ENCODE measurements at places on chromosomes 3 and 15.

DNA sequence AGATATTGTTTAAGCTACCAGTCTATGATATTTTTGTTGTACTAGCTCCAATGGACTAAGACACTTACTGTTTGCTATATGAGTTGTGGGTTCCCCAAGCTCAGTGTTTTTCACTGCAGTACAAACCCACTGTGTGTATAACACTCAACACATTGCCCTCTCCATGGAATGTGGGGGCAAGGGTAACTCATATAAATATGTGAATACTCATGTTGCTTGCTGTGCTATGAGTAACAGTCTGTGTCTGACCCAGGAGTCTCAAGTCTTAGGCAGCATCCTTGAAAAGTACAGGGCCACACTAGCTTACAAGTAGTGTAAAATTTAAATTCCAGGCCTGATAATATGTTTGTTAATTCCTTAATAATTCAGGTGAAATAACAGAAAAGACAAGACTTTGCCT lies 22.5 kb upstream of the CNTN3 start:
- DNase-seq: no peak

- DNase-seq: peak; percentile 39
Measured at GRCh38 chr3:46097691-46098241, 70.5 kb upstream of the XCR1 start.

DNA sequence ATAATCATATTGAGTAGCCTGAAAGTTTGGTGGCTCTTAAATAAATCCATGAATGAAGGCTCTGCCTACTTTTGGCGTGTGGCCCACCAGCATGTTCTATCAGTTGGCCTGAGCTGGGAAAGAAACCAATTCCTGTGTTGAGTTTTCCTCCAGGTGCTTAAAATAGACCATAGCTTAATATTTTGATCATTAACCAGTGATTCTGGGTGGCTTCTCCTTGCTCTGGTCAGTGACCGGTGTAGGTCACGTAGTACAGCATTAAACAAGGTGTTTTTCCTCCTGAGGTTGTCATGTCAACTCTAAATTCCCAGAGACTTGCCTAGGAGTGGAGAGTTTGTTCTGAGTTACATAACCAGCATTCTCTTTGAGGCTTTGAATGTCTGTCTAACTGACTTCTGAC lies 1.3 kb downstream of the HHLA2 start:
- DNase-seq: no peak

DNA sequence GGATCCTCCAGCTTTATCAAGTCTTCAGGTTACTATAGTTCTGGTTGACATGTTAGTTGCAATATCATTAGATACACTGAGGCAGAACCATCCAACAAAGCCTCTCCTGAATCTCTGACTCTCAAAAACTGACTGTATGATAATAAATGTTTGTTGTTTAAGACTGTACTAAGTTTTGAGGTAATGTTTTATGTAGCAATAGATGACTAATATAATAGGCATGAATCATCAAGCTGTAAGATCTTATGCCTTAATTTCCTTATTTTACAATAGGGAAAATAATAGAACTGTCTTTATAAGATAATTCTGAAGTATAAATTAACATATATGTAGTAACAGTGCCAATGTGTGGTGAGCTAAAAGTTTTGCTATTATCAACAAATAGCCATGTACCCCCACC lies 88.9 kb upstream of the TBC1D5 start:
- no peak for DNase-seq

GRCh38 chr15:98568382-98569017 lies 79.8 kb upstream of the IGF1R start:
- no peak for DNase-seq

DNA sequence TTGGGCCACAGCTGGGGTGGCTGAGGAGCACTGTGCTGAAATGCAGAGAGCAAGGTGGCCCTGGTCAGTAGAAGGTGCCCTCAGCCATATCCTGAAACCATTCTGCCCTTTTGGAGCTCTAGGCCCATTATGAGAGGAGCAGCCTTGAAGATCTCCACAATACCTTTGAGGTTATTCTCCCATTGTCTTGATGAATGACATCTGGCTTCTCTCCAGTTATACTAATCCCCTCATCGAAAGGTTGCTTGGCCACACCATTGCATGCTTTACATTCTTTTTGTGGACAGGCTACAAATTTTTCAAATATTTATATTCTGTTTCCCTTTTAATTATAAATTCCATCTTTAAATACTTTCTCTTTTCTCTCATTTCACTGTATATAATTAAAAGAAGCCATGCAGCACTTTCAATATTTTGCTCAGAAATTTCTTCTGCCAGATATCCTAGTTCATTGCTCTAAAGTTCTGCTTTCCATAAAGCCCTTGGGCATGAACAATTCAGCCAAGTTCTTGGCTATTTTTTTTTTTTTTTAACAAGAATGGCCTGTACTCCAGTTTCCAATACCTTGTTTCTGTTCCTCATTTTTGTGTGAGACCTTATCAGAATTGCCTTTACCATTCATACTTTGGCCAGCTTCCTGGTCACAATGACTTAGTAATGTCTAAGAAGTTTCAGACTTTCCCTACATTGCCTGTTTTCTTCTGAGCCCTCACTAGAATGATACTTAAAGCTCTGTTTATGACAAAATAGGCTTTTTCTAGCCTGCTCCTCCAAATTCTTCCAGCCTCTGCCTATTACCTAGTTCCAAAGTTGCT lies 138.9 kb upstream of the SGO1 start:
- no peak for DNase-seq

DNA sequence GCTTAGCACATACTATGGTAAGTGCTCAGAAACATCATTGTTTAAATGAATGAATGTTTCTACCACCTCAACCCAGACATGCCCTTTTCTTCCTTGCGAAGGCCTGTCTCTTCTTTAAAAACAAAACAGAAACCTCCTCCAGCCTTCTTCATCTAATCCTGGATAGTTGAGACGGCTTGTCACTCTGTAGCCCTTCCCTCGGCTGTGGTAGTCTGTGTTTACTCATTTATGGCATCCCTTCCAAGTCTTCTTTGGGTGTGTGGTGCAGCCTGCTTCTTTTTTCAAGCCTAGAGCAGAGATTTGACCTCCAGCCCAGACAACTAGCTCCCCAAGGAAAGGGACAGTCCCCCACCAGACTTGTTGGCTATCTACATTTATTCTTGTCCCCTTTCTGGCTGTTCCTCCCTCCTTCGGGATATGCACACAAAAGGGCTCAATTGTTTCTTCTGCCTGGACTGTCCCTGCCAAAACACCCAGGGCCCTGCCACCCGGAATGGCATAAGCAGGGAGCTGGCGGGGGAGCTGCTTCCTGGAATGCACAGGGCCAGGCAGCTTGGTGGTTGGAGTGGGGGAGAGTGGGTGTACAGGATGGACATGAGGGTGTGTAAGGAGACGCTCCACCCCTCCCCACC lies 67.8 kb downstream of the ITGA11 start:
- DNase-seq: no peak

DNA sequence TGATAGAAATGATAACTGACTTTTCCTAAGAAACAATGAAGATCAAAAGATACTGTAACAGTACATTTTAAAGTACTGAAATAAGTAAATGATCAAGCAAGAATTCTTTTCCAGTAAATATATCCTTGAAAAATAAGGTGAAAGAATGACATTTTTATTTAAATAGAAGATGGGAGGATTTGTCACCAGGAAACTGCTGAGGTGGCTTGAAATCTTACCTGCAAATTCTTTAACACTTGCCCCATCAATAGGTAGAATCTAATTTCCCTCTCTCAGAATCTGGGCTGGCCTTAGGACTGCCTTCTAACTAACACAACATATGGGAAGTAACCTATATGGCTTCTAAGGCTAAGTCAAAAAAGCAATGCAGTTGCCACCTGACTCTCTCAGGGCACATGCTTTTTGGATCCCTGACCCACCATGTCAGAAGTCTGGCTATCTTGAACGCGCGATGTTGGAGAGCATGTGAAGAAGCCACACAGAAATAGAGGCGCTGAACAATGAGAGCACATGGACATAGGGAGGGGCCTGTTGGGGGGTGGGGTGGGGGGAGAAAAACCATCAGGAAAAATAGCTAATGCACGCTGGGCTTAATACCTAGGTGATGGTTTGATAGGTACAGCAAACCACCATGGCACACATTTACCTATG lies 11.5 kb downstream of the ACSBG1 start:
- DNase-seq: no peak

- DNase-seq: no peak
Measured at GRCh38 chr3:14318646-14319045, 83.8 kb upstream of the SLC6A6 start.

DNA sequence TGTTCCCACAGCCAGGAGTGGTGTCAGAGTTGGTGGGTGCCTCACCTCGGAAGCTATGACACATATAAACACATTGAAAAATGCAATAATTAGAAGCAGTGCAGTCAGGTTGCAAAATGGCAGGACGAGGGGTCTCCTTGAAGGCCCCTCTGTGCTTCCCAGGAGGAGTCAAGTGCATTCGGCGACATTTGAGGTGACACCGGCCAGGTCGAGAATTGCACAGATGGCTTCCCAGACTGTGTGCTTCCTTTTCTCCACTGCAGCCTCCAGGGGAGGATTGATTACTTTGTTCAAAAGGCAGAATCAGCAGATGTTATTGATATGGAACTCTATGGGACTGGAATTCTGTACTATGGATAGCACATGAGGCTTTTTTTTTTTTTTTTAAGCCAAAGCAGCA lies 163.2 kb downstream of the MINAR1 start:
- DNase-seq: no peak

GRCh38 chr3:5297895-5298294 lies 110.4 kb downstream of the EDEM1 start:
- no peak for DNase-seq

GRCh38 chr3:186380622-186381380 lies 18.8 kb upstream of the DGKG start:
- no peak for DNase-seq

GRCh38 chr15:83200162-83200561 lies 7.5 kb downstream of the HDGFL3 start:
- no peak for DNase-seq

- no peak for DNase-seq
Measured at GRCh38 chr3:196624907-196625306, 14.6 kb upstream of the NRROS start.

GRCh38 chr15:92599394-92599970 lies 56.1 kb downstream of the FAM174B start:
- no peak for DNase-seq

DNA sequence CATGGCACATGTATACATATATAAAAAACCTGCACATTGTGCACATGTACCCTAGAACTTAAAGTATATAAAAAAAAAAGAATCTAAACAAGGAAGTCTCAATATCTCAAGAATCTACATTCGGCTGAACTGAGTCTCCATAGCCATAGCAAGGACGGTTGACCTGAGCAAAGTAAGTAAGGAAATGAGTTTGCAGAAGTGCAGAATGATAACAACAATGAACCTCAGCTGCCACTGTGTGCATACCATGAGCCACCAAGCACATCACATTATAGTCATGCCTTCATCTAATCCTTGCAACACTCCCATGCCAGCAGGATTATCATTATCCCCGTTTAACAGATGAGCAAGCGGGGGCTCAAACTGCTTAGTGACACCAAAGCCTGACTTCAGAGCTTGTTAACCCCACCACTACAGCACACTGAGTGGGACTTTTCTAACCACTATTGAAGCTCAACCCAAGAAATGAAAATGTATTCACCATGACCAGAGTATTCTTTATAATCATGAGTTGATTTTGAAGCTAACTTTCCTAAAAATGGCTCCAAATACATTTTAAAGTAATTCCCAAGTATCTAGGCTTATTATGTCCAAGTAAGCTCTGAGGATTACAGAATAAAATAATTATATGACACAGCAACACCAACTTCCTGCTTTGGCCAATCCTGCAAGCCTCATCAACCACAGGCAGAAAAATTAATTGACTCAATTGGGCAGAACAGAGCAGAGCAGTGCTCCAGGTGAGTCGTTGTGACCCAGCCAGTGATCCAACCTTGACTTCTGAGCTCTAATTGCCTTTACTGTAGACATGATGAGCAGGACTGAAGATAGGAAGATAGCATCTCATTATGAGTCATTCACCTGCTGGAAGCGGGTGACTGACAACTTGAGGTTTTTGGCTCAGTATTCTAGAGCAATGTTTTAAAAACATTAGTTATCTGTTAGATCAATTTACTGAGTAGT lies 47.3 kb upstream of the IL12A start:
- DNase-seq: no peak

DNA sequence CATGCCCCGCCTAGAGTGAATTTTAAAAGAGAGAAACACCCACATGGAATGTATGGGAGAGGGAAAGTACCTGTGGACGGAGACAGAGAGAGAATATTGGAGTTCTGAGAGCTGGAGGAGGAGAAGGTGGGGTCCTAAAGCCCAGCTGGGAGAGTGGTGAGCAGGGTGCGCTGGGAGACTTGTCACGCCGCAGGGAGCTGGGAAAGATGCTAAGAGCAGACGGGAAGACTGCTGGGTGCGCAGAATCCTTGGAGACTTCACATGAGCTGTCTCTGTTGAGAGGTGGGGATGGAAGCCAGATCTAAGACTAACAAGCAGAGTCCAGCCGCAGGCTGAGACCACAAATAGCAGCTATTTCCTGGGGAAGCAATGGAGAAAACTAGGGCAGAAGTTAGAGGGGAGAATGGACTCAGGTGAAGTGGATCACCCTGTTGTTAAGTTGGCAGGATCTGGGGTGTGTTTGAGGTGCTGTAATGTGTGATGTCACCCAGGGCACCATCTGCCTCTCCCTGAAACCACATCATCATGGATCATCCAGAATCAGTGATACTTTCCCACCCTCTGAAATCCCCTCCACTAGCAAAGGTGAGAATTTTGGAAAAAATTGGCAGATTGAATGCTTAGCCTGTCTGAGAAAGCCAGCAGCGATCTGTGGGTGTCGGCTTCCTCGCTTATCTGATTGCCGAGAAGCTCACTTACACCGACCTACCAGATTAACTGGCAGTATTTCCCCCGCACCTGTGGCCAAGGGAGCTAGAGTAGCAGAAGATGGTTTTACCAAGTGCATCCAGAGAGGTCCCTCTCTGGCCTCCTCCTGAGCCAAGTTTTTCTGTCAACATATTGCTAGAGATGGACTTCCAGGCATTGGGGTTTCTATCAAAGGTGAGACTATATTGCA lies 174.8 kb upstream of the BHLHE40 start:
- DNase-seq: no peak

- no peak for DNase-seq
Measured at GRCh38 chr3:10180289-10180688, 15.6 kb downstream of the IRAK2 start.

DNA sequence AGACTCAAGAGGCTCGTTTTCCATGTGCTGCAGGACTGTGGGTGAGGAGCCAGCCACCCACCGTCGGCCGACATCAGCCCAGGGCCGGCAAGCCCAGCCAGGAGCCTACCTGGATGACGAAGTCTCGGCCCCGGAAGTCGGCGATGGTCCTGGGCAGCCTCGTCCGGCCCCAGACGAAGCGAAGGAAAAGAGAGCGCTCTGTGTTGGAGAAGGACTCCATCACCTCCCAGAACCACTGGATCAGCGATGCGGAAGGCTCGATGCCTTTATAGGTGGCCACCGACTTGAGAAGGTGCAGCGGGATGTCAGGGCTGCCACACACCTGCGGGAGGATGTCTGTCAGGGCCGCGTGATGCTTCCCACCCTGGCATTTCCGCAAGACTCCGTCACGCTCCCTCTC lies 13.8 kb upstream of the OCA2 start:
- no peak for DNase-seq

GRCh38 chr3:177194299-177194698 lies 3.0 kb downstream of the TBL1XR1 start:
- no peak for DNase-seq

GRCh38 chr15:86101818-86102217 lies 22.1 kb downstream of the AGBL1 start:
- DNase-seq: no peak
